Omental fat pad (tissue), 4 donors: ENCODE measurements at places on chromosomes 13 and 19. TPM values are rescaled to one million over a fixed set of nuclear protein-coding genes. Genes with fewer than 3 reads are reported as not detected.

Gene CEACAM16
- not detected for total RNA-seq

Gene NLRP11
- not detected for total RNA-seq

DNA sequence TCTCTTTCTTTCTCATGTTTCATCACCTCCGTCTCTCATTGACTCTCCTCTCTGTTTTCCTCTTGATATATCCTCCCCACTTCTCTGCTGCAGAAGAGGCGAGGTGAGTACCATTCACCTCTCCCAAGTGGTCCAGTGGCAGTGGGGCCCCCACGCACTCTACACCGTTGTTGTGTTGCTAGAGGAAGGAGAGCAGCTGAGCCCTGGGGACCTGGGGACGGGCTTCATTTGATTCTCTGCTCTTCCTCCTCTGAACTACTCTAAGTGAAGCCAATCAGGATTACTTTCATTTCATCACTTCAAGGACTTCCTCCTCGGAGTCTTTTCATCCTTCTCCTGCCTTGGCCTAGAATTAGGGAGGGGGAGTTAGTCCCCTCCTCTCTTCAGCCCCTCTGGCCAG lies 64.6 kb downstream of the CCNE1 start:
- no peak for DNase-seq

DNA sequence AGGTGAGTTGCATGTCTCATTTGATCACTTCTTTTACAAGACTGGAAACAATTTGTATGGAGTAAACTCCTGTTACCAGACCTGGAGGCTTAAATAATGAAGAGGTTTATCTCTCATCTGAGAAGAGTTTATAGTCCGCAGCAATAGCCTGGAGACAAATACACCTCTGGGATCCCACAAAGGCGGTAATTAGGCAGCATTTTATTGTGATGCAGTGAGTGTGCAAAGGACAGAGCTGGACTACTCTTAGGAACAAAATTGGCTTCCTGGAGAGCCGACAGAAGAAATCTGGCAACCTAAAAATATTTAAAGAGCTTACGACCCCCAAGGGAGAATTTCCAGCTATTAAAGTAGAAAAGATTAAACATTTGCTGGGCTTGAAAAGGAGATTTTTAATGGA lies 11.8 kb upstream of the KATNAL1 start:
- DNase-seq, result no peak

- no peak for DNase-seq
Measured at GRCh38 chr13:40613192-40613818, 53.1 kb downstream of the FOXO1 start.

DNA sequence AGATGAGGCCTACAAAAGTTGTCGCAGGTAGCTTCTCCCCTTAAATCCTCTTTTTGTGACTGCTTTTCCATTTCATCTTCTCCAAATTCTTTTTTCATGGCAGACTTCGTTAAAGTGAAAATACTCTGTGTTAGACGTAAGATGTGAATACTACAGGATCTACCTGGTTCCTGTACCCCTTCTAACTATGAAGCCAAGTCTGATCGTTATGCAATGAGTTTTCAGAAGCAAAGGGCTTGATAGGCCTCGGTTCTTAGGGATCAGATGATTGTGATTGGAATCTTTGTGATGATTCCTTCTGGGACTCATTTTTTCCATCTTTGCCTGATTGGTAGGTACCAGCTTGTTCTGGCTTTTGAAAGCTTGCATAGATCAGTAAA lies 86.9 kb downstream of the PCCA start:
- no peak for DNase-seq

Gene DPF1
- not detected for total RNA-seq

DNA sequence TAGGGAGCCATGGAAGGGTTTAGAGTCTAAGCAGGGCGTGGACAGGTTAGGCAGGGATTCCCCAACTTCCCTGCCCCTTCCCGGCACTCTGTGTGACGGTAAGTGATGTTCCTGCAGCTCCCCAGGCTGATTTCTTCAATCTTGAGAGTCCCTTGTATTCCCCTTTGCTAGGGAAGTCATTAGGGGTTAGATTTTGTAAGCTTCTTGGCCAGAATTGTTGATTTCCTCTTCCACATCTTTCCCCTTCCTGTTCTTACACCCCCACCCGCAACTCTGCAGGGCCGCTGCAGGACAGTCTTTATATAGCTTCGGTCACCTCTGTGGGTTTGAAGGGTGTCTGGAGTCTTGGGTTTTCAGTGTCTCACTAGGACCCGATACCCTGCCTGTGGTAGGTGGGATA lies 10.6 kb upstream of the ADGRE1 start:
- no peak for DNase-seq

Gene ZNF14
- total RNA-seq, result 5.0 TPM

- DNase-seq, result no peak
Measured at GRCh38 chr13:53200498-53201453, 172.2 kb downstream of the OLFM4 start.

Gene SARS2
- 12.7 TPM for total RNA-seq

- no peak for DNase-seq
Measured at GRCh38 chr13:34654203-34654602, 287.9 kb upstream of the NBEA start.

Gene FGF14
- total RNA-seq, result 0.63 TPM

Gene KCNN4
- 0.74 TPM for total RNA-seq

Gene TMEM150B
- total RNA-seq, result 7.1 TPM

GRCh38 chr13:72072261-72072660 lies 205.3 kb upstream of the DACH1 start:
- DNase-seq, result no peak

DNA sequence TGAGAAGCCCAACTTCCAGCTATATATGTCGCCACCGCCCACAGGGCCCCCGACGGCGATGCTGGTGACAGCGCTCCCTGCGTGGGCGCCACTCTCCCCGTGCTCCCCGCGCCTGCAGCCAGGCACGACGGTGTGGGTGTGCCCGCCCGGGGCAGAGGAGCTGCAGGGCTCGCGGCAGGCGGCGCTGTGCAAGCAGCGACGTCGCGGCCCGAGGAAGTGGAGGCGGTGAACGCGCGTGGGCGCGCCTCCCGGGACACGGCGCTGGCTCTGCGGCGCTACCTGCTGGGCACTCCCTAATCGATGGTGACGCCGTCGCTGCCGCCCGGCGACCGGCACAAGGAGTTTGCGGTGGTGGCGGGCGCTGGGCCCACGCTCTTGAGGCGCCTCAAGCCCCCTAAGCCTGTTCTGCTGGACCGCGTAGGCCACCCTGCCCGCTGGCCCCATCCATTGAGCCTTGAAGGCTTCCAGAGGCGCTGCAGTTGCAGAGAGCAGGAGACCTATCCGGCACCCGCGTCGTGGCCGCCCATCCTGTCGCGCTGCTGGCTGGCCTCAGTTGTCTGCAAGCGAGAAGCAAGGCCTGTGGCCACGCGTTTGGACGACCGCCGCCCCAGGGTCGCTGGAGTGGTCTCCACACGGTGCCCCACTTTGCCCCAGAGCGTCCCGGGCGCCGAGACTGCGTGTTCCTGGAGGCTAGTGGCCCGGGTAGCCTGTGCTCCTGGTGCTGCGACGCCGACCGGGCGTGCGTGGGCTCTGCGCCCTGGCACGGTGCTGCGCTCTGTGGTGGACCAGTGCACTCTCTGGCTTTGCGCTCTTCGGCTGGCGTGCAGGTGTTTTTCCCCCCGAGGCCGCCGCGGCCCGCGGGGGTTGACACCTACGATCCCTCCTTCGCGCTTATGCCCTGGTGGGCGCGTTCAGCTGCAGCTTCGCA lies 23.1 kb downstream of the LRFN3 start:
- no peak for DNase-seq

Gene POP4
- total RNA-seq, result 52.9 TPM

DNA sequence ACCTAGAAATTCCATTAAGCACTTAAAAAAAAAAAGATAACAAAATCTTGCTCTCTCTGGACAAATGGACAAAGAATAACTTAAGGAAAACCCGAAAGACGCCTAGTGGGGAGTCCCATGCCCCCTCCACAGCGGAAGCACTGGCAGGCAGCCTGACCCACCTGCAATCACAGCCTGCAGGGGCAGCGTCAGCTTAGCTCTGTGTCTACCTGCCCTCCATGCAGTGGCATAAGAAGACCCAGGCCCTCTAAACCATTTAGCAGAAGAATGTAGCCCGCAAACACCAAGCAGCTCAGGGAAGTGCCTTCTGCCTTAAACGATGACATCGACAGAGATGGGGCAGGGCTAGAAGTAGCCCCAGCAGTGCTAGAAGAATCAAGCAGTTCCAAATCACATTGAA lies 36.0 kb downstream of the KCTD15 start:
- DNase-seq, result no peak

DNA sequence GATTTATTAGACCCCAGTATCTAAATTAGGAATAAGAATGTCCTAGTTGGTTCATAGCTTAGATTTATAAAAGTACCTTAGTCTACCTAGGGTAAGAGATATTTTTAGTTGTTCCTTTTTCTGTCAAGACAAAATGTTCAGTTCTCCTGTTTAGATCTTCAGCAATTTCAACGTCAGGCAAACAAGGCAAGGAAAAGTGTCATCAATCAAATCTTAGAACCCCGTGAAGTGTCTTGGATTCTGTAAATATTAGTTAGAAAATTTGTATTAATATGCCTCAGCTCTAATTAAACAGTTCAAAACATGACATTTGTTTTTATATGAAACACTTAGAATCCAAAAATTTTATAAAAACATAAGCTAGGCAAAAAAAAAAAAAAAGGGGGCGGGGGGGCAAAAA lies 296.6 kb downstream of the PCDH9 start:
- DNase-seq, result no peak

DNA sequence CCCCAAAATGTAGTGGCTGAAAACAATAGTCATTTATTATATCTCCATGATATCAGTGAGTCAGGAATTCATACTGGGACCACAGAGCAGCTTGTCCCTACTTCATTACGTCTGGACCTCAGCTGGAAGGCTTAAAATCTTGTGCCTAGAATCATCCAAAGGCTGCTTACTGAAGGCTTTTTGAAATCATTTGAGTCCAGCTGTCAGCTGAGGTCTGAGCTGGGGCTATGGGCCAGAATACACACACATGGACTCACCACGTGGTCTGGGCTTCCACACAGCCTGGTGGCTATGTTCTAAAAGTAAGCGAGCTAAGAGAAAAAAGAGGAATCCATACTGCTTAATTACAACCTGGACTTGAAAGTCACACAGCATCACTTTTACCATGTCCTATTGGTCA lies 209.2 kb downstream of the KCTD12 start:
- DNase-seq, result no peak

- DNase-seq, result no peak
Measured at GRCh38 chr13:52712385-52712784, 27.2 kb downstream of the CNMD start.

GRCh38 chr13:113953561-113953960 lies 20.3 kb downstream of the C13orf46 start:
- no peak for DNase-seq

- DNase-seq, result no peak
Measured at GRCh38 chr19:27774337-27774736, 1438.6 kb downstream of the UQCRFS1 start.

DNA sequence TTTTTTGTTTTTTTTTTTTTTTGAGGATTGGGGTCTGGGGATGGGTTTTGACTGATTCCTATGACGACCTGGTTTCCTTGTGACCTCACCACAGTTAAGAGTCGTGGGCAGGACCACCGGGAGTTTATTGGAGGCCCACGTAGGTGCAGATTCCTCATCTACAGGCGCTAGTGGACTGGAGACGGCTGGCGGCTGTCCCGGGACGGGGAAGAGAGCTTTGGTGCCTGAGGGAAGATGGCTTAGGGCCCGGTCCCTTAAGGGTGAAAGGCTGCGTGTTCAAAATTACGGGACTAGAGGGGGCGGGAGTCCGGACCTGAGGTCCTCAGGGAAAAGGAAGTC lies 682 bp upstream of the TEAD2 start:
- DNase-seq, result no peak

DNA sequence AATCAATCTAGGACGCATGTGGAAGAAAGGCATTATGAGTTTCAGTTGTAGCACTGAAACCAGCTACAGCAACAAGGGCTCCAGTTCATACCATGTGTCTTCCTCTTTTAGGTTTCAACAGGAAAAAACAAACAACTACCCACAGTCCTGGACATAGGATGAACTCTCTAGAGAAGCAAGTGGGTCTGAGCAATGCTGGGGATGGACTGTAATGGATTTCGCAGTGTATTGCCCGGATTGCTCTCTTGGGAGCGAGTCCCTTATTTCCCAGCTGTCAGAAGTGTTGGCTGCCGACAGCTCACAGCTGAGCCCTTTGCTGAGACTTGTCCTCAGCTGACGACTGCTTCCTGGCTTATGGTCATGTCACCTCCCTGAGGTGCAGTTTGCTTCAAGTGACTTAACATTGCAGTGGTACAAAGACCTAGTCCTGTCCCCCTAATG lies 12.1 kb upstream of the MYCBP2 start:
- no peak for DNase-seq

Gene OBI1
- 5.8 TPM for total RNA-seq

Gene B3GNT3
- total RNA-seq, result not detected
